H7 (cell line): ENCODE measurements at places on chromosomes 2 and 18.

DNA sequence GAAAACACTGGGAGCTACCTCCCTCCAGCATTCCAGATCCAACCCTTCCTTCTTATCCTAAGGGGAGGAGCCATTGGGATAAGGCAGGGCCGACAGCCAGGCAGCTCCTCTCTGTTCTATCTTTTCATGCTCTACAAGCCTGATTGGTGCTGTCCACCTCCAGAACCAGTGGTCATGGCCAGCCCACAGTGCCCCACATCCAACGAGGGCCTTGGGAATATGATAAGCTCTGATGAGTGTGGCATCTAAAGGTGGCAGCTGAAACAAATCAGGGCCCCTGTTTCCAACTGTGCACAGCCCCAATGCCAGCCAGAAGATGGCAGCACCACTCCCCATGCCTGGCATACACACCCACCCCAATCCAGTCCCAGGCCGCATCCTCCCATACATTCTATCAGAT, 329.3 kb downstream of the C1D start:
- DNase-seq: peak; percentile 63

- no peak for DNase-seq
Observed at GRCh38 chr18:13909141-13909940, 6.0 kb downstream of the MC2R start.

DNA sequence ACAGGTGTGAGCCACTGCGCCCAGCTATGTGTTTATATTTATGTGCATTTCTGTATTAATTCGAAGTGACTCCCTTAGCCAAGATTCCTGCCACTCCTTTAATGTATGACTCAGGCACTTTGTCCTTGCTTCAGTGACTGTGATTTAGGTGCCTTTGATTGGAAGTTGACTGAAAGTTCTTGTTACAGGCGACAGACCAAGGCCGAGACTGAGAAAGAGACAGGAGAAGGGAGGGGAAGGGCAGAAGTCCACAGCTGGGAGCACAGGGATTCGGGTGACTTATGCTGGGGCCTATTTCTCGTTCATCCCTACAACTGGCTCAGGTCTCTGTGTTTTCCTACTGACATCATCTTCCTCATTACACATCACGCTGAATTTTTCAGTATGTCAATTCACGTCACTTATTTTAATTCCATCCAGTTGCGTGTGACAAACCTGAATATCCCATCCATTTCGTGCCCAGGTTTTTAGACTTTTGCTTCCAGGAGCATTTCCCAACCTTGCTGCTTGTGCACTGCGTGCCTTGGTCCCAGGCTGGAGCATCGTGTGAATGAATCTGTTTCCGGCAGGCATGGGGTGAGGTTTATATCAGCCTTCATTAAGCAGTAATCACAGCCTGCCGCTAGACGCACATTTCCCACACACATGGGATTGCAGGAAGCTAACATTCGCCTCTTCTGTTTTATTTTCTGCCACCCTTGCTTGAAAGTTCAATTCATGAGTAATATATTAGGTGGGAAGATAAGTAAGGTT, 42.4 kb downstream of the TMEM18 start:
- no peak for DNase-seq

GRCh38 chr2:217638031-217638430, 364.8 kb downstream of the TNS1 start:
- no peak for DNase-seq

GRCh38 chr2:13002536-13003331, 286.0 kb downstream of the TRIB2 start:
- DNase-seq: no peak

GRCh38 chr2:47088371-47089082, 66.6 kb downstream of the STPG4 start:
- peak; percentile 76 for DNase-seq

DNA sequence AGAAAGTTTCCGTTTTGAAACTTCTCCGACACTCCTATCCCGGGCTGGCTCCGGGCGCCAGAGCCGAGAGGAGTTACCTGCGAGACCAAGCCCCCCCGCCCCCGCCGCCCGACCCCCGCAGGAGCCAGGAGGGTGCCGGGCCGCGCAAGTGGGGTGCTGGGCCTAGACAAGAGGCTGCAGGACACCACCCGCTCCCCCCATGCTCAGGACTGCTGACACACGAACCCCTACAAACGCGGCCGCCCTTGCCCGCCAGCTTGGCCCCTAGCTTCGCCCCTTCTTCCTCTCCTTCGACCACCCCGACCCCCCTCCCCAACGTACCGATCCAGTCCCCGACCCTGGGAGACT, 497 bp downstream of the PLA2R1 start:
- DNase-seq: no peak

- DNase-seq: no peak
Observed at GRCh38 chr2:112840068-112840445, 3.5 kb upstream of the IL1B start.

DNA sequence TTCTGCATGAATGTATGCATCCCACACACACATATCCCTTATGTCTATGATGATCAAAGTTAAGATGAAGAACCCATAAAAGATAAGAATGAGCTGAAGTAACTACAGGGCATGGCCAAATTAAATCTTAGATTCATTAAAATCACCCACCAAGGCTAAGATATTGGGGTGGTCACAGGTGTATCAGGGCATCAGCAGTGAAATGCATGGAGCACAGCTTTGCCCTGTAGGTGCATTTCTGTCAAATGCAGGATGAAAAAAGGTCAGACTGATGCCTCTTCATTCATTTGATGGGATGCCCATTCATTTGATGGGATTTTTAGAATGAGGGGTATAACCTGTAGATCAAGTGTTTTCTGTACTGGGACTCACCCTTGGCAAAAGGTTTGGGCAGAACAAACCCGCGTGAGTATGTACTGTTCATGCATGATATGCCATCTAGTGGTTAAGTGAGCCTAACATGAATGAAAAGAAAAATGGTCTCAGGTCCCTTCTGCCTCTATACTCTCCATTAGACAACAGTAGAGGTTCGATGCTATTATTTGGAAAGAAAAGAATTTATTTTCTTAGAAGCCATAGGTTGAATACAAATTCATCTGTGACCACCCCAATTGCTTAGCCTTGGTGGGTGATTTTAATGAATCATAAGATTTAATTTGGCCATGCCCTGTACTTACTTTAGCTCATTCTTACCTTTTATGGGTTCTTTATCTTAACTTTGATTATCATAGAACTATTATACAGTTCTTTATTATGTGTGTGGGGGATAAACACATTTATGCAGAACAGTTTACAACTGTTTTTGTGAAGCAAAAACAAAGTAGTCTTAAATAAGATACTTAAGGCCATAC, 43.2 kb upstream of the NOSTRIN start:
- DNase-seq: peak; percentile 48

DNA sequence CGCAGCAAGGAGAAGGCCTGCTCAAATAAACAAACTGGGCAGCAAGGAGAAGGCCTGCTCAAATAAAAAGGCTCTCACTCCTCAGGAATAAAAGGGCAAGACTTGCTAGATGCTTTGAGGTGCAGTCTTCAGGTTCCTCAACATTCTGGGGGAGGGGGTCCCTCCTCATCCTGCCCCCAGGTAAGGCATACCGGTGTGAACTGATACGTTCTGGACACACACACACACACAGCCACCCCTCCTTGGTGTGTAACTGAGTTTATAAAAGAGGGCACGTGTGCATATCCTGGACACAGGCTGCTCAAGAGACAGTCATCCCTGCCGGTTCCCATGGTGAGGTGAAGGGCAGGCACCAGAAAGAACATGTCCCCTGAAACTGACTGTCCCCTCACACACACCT, 4.5 kb downstream of the TEX261 start:
- DNase-seq: peak; percentile 4

DNA sequence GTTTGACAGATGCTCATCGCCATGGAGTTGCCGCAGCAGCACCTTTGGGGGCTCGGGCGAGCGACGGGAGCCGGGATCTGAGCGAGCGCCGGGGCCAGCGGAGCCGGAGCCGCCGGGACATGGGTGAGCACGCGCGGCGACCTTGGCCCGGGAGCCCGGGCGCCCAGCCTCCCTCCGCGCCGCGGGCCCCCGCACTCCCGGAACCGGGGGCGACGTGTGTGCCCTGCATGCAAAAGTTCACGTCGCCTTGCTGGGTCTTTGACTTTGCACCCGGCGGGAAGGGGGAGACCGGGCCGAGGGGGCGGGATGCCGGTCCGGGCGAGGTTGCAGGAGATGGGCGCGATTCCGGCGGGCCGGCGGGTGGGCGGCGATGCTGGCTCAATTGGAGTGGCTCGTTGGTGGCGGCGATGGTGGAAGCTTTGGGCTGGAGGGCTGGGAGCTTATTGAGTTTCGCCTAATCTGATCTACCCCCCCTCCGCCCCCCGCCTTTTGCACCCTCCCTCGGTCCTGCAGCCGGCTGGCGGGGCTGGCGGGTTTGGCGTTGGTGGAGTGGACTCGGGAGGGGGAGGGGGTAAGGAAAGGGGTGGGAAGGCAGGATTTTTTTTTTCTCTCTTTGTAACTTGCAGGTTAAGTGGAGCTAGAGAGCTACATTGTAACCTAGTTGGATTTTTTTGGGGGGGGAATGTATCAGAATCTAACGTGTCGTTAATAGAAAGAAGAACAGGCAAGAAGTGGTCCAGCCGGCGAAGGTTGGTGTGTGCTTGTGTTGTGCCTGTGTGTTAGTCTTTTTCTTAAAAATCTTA, at the start of gene SETBP1:
Gene SETBP1, plus strand, starts transcription at position 616 of the 803 bp plus-strand sequence. CDS start 20,459 bp downstream, outside the sequence.
- DNase-seq: peak; percentile 80

GRCh38 chr2:86011449-86011941, 94.2 kb downstream of the POLR1A start:
- no peak for DNase-seq

DNA sequence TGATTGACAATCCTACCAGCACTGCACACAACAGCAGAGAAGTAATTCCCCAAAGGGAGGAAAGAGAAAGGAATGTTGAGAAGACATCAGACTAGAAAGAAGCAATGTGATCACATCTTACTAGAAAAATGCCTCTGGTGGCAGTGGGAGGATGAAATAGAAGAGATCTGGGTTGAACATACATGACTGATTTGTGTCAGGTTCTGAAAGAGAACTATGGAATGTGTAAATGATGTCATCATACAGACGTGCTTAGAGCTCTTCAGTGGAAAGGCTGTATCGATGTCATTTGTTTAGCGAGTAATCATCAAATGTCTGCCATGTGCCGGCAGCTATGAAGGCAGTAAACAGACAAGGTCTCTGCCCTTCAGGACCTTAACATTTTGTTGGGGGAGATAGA, 24.9 kb downstream of the GORASP2 start:
- DNase-seq: no peak

GRCh38 chr2:134137182-134137611, 116.7 kb upstream of the MGAT5 start:
- no peak for DNase-seq

GRCh38 chr2:28970464-28971160, 10.5 kb upstream of the TOGARAM2 start:
- DNase-seq: no peak

- DNase-seq: no peak
Observed at GRCh38 chr2:98020516-98020915, 24.8 kb upstream of the TMEM131 start.

DNA sequence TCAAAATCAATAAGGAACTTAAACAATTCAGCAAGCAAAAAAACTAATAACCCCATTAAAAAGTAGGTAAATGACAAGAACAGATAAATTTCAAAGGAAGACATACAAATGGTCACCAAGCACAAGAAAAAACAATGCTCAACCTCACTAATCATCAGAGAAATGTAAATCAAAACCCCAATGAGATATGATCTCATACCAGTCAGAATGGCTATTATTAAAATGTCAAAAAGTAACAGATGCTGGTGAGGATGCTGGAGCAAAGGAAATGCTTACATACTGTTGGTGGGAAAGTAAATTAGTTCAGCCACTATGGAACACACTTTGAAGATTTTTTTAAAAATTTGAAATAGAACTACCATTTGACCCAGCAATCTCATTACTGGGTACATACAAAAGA, 538.0 kb downstream of the TMX3 start:
- DNase-seq: no peak

DNA sequence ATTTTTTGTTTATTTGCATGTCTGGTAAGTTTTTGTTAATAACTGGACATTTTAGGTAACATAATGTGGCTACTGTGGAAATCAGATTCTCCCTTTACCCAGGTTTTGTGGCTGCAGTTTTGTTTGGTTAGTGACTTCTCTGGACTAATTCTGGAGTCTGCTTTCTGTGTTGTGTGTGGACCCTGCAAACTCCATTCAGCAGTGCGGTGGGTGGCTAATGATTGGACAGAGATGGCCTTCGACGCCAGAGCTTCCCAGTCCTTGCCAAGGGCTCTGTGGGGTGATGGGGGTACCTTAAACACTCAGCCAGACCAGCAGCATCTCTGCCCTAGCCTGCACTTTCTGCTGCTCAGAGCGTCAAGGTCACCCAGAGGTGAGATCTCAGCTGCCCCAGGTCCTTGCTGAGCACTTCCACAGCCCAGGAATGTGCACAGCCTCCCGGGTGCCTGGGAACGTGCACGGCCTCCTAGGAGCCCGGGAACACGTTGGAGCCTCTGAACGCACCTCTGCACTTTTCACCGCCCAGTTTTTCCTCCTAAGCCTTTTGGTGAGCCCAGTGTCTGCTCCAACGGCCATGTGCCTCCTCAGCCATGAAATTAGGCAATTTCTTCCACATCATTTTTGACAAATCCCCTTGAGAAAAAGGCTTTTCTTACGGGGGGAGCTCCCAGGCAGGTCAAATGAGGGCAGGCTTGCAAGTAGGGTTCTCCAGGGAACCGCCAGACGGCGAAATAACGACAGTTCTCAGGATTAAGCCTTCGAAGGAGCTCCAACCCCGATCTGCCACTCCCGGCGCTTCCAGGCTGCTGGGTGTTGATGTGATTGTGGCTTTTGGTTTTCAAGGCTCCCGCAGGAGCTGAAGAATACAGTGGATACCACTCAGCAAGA, 35.2 kb upstream of the KLF11 start:
- DNase-seq: no peak

DNA sequence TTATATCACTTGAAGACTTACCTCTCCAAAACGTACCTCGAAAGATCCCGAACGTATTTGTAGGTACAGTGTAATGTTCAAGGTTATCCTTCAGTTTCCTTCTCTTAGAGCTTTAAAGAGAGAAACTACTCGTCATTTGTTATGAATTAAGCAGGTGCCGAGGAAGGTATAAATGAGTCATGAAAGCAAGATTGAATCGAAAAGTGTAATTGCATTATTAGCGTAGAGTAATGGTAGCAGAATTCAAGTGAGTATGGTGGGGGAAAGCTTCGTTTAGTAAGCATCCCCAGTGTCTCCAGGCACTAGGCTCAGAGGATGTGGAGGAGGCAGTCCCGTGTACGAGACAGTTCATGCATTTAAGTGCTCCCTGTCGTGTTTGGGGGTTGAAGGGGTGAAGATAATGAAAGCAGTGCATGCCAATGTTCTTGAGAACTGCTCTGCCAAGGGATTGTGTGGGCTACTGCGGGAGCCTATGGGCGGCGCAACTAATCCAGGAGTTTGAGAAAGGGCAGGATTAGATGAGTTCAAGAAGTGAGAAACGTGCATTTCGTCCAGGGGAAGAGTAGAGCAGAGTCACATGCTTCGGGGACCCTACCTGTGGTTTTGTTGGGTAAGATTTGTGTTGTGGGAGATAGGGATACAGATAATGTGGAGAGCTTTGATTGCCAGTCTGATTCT, 858 bp downstream of the POLR1B start:
- DNase-seq: peak; percentile 40

DNA sequence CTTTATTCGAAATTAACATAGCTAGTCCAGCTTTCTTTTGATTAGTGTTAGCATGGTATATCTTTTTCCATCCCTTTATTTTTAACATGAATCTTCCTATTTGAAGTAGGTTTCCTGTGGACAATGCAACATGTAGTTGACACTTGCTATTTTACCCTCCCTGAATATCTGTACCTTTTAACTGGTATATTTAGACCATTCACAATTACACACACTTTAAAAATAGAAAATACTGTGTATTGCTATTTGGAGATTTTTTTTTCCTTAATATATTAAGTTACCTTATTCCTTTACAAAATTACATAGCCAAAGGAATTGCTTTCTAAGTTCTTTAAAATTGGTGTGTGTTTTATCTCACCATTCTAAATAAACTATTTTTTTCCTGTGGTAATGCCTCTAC, 15.0 kb downstream of the RNF144A start:
- DNase-seq: no peak
